CD4-positive, alpha-beta T cell treated with Interleukin-1 beta for 1 hour (primary cell): ENCODE measurements at places on chromosomes 5 and 9.

DNA sequence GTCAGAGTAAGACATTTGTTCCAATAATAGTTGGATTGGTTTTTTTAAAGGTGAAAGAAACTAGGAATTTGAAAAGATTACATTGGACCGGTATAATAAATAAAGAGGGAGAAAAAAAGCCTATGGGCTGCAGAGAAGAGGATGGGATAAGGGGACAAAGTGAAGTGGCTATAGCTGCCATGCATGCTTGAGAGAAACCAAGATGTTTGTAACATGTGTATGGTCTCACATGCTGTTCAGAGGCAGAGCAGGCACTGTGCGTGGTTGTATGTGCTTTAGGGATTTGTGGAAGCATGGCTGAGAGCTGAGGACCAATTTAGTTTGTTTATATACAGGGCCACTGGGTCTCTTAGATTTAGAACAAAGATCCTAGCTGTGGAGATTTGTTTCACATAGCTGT is 32.7 kb downstream of the LNPEP start:
- no peak for DNase-seq

DNA sequence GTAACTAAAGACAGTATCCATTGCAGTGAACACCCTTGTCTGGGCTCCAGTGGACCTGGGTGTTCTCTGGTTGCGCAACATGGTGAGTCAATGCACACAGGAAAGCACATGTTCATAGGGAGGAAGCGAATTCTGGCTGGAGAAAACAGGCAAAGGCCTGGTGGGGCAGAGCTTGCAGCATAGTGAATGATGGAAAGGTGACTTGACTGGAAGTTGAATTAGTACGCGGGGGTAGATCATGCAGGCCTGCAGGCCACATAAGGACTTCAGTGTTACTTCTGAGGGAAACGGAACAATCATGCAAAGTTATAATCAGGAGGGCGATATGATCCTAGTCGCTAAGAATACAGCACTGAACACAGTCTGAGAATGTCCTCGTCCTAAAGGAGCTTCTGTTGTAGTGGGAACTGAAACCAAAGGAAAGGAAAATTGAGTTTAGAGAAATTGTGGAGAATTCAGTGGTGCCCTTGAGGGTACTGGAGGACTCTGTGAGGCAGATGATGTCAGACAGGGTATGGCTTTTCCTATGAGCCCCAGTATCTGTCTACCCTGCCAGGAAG is 71.9 kb upstream of the RANBP3L start:
- no peak for DNase-seq

DNA sequence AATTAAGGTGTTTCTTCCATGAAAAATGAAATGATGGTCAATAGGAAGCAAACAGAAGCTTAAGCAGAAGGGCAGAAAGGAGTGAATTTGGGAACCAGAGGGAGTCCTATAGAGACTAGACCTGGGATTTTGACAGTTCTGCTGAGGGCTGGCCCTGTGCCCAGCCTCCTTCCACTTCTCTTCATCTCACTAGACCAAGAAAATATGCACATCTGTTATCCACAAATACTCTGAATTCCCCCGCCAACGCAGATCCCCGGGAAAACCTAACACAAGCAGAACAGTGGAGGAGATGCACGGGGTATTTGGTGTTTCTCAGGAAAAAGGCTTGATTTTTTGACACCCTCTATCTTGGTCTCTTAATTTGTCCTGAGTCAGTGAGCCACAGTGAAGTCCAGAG is 22.7 kb downstream of the GRIA1 start:
- DNase-seq: no peak

- DNase-seq: no peak
Measured at GRCh38 chr9:114462791-114463190, 42.5 kb downstream of the WHRN start.

DNA sequence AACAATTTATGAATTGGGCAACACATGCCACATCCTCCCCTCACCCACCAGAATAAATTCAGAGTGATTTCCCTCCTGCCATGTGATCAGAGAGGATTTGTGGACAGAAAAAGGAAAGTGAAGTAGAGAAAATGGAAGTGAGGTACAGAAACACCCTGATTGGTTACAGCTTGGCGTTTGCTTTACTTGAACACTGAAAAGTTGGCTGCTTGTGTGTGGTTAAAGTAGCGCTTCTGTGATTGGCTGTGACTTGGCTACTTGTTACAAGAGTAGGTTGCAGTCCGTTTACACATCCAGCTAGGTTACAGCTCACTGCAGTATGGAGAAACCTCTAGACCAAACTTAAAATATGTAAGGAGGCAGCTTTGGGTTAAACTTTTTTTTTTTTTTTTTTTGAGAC is 205.2 kb upstream of the ZNF608 start:
- peak; percentile 10 for DNase-seq

DNA sequence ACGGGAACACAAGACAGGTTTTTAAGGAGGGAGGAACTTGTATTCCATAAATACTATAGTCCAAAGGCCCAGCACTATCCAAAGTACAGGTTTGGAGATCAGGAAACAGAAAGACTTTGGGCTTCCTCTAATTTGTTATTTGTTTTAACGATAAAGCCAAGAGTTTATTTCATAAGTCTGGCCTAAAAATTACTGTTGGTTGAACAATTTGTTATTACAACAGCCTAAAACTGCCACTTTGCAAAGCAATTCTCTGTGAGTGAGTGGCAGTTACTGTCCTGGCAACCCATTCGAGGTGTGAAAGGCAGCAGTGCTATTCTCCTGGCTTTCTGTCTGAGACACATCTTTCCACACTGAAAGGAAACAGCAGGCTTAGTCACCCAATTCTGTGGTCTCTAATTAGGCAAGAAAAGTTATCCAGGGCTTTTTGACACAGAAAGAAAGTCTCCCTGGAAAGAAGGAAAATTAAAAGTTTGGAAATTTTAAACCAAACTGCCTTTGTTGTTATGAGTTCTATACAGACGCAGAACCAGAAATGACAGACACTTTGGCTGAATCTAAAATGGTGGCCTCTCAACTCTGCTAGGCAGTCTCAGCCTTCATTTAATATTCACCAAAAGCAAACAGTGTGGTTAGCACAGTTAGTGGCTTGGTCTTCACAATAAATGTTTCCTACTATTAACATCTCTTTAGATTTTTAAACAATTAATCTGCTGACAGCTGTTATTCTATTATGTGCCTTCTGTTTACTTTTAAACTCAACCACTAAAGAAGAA is 33.9 kb downstream of the PSMB7 start:
- no peak for DNase-seq

DNA sequence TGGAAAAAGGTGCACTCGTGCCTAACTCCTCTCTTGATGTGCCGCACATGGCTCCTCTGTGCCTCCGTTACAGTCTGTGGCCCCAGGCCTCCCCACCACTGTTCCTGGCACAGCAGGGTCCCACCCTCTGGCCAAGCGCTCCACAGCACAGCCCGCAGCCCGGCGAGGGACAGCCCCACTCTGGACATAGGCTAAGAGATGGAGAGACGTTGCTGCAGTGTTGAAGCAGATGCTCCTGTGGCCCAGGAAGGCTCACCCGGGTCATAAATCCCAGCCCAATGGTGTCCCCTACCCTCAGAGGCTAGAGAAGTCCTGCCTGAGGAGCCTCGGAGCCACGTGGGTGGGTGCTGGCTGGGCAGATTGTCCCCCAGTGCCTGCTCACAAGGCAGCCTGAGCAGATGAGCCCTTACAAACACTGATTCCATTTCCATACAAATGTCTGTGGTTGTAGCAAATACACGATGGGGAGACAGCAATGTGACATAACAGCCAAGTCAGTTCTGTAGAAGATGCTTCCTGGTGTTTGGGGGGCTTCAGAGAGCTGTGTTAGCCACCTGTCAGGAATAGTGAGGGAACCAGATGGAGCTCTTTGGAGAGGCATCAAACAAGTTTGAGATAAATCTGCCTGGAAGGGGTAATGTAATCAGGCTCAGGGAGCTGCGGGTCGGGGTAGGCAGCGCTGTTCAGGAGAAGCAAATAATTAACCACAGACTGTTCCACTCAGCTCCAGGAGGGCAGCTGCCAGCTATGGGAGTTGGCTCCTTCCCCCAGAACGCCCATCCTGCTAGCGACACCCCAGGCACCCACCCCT is 41.7 kb downstream of the C5orf15 start:
- DNase-seq: no peak

DNA sequence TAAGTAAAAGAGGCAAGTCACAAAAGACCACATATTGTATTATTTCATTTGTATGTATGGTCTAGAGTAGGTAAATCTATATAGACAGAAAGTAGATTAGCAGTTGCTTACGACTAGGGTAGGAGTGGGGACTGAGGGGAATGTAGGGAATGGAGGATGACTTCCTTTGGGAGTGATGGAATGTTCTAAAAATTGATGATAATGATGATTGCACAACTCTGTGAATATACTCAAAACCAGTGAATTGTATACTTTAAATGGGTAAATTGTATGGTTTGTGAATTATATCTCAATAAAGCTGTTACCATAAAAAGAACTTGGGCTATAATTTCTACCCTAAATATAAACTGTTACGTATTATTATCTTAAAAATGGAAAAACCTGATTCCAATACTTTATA is 35.0 kb downstream of the ADAMTS6 start:
- no peak for DNase-seq

- DNase-seq: no peak
Measured at GRCh38 chr9:137836831-137837241, 40.7 kb upstream of the CACNA1B start.

GRCh38 chr9:86072394-86072877 is 26.9 kb downstream of the GOLM1 start:
- no peak for DNase-seq

DNA sequence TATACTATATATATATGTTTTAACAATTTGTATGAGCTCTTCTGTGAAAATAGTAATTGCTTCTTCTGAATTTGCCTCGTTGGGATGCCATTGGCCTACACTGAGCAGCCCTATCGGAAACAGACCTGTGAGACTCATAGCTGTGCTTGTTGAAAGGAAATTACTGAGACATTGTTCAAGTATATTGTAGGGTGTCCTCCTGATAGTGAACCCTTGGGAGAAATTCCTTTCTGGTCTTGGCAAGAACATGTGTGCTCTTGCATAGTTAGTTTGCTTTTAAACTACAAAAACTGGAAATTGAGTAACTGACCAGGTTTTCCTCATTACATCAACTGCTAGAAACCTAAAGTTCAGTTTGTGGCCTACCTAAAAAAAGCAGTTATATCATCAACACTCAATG is 160.9 kb downstream of the LURAP1L start:
- no peak for DNase-seq

- no peak for DNase-seq
Measured at GRCh38 chr5:72123764-72124376, 16.6 kb downstream of the MAP1B start.

DNA sequence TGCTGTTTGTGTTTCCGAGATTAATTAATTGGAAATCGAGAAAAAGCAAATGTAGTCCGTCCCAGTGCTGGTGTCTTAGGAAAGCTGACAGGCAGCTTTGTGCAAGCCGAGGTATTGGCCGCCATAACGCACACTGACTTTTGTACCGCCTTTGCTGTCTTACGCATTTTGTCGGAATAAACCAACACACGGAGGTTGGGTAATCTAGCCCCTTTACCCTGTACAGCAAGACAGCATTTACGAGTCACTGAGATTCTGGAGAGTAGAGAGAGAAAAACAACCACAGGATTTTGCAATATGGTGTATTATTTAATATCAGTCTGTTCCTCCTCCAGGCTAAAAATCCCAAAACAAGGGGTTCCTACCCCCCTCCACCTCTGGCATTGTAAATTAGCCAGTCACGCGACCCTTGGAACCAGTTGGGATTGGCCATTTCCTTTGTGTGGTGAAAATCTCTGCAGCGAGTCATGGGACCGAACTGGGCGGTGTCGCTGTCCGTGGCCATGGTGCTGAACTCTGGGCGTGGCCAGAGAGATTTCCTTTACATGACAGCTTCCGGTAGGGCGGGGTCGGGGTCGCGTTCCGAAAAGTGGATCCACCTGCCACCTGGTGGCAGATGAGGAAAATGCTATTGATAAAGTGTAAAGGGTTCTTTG is 10.3 kb upstream of the PCDHB1 start:
- peak; percentile 47 for DNase-seq

DNA sequence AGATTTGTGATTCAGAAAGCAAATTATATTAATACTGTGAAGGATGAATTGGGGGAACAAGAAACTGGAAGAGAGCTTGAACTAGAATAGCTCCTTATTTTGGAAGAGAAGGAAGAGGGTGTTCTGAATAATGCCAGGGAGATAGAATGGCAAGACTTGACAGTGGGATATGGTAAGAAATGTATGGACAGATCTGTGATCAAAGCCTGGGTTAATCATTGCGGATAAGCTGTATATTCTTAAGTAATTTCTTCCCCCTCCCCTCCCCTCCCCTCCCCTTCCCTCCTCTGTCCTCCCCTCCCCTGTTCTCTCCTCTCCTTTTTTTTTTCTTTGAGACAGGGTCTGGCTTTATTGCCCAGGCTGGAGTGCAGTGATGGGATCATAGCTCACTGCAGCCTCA is 10.1 kb upstream of the IL6ST start:
- no peak for DNase-seq

DNA sequence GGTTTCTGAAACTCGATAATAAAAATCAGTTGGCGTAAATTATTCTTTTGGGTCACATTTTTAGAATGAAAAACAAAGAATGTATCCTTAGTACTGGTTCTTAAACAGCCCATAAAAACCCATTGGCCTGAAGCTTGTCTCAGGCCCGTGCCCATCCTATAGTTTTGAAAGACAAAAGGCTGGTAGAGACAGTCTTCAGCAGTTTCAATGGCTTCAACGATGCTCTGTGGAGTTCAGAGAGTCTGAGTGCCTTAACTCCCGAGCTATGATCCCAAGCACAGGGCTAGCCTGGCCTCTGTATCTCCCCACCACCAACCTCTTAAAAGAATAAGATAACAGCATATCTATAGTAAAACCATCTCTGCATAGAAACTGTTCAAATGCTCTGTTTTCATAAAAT is 595.0 kb downstream of the CDH12 start:
- no peak for DNase-seq

GRCh38 chr5:53814819-53815218 is 254.4 kb downstream of the NDUFS4 start:
- DNase-seq: no peak

DNA sequence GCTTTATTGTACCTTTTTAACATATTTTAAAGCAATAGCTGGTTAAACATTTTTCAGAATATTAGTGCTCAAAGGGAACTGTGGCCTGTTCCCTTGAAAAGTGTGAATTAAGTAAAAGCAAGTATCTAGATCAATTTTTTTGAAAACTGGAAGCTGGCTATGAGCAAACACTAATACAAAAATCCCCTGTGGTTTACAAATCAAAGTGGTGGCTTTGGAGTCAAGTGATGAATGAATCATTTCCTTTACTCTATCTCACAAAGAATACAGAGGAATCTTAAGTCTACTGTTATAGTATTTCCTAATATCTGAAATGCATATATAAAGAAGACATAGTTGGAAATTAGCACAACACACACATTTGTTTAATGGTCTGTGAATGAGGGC is 212.4 kb upstream of the C9orf72 start:
- no peak for DNase-seq

DNA sequence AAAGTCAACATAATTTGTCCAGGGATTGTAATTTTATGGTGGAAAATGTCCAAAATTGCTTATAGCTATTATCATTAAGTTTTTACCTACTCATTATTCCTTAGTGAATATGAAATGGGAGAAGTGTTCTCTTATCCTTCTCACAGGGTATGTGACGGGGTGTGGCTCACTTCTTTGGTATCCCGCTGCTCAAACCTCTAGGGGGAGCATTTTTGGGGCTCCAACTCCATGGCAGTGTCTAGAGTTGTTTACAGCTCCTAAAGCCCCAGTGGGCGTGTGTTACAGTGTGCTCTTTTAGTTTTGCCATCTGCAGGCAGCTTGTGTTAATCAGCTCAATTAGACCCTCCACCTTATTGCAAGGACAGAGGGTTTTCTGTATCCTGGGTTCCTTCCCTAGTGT is 89.4 kb downstream of the CDKN2A start:
- no peak for DNase-seq

GRCh38 chr5:126763371-126763770 is 13.6 kb upstream of the LMNB1 start:
- DNase-seq: no peak

GRCh38 chr5:45686620-45687019 is 9.6 kb downstream of the HCN1 start:
- no peak for DNase-seq
